NCI-H1048 (cell line): ENCODE measurements at places on chromosomes 11 and 22.

DNA sequence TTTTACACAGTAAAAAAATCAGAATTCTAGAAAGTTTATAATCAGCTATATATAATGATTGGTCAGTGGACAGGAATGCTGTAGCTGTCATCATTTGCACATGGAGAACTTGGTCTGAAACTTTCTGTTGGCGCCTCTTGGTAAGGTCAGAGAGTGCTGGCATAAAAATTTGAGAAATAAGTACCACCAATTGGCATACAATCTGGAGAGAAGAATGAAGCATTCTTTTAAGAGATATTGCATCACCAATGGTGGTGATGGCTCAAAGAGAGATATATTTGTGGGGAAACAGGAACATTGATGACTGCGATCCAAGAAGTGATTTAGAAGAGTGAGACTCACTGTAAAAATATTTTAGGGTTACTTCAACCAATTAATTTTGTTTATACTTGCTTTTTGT lies 19.8 kb upstream of the OOSP1 start:
- DNase-seq, result no peak

DNA sequence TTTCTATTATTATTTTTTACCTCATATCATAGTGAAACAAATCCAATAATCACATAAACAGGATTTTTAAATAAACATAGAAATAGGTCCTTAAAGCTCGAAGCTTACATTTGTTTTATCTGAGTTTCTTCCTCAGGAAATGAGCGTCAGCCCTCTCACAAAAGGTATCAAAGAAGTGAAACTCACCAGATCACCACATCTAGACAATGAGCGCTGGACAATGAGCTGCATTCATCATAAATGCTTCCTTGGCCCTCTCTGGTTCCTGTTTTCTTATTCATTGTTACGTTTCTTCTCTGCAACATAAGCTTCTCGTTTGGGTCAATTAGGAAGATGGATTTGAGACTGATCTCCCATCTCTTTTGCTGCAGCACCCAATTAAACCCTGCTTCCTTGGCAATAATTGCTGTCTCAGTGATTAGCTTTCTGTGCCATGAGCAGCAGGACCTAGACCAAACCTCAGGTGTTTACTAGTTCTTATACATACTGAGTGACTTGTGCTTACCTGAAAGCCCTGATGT lies 649.9 kb upstream of the LUZP2 start:
- DNase-seq, result no peak

GRCh38 chr22:33401291-33401690 lies 343.1 kb upstream of the SYN3 start:
- DNase-seq, result no peak

- DNase-seq, result no peak
These were observed 18.4 kb downstream of the PARVG start for GRCh38 chr22:44199164-44199563.

DNA sequence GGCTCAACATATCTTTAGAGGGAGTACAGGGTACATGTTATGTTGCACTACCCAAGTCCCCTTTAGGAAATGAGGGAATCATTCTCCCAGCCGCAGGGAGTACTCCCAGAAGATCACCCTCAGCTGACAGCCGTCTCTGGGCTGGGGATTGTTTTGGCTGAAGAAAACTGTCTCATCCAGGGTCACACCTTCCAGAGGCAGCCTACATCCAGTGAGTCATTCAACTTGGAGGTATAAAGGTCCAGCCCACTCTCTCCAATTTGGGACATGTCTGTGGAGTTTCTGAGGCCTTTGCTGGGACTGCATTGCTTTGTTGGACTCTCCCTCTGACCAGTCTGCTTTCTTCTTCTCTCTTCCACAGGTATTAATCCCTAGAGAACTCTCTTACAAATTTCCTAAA lies 42.1 kb downstream of the RASSF10 start:
- no peak for DNase-seq

GRCh38 chr11:121567995-121568394 lies 115.2 kb upstream of the SORL1-AS1 start:
- DNase-seq, result no peak
